ENCODE measurements at places on chromosomes 4 and X.

- DNase-seq, result no peak
Measured at GRCh38 chr4:173001571-173001970, 167.0 kb upstream of the GALNT7 start.

- DNase-seq, result no peak
Measured at GRCh38 chr4:137361756-137362470, 170.4 kb downstream of the PCDH18 start.

- no peak for DNase-seq
Measured at GRCh38 chrX:830532-830931, 199.9 kb downstream of the SHOX start.

- DNase-seq, result no peak
Measured at GRCh38 chr4:143294710-143295275, 41.9 kb upstream of the GAB1 start.

DNA sequence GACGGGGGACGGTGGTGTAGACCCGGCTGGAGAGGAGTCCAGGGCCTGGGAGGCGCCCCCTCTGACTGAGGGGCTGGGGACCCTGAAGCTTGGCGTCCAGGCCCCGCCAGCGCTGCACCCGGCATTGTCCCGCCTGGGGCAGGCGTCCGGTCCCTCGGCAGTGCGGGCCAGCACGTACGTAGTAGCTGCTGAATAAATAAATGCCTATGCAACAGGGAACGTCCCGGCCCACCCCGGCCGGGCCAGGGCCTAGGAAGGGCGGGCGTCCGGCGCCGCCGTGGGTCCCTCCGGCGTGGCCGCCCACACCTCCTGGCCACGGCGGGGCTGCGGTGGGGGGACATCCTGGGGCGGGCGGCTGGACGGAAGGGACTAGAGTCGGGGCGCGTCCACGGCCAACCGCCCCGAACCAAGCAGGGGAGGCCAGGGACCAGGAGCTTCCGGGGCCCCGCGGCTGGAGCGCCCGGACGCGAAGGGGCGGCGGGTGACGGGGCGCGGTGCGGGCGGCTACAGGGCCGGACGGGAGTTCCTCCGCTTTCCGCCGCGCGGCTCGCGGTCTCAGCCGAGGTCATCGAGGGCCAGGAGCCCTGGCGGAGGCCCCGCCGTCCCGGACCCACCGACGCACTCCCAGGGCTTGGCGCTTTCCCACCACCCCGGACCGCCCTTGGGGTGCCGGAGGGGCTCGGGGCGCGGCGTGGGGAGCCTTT, 886 bp upstream of the WWC2 start:
- no peak for DNase-seq

- DNase-seq, result no peak
Measured at GRCh38 chrX:38868941-38869401, 67.7 kb downstream of the MID1IP1 start.

DNA sequence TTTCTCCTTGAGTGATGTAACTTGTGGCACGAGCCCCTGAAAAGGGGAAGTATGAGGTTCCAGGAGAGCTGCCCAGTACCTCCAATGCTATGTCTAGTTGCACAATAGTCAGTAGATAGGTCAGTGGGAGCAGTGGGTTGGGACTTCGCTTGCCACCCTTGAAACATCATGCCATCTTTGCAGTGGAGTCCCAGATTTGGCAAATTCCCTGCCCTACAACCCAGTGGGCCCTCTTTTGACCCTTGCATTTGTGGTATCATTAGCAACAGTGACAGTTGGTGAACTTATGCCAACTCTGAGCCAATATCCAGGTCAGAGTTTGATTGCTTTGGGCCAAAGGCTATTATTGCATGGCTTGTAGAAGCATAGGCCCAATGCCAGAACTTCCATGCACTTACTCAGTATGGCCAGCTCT, 12.3 kb downstream of the FHL1 start:
- DNase-seq, result no peak

GRCh38 chrX:43835559-43835958, 46.7 kb downstream of the MAOB start:
- no peak for DNase-seq

GRCh38 chr4:91427171-91427570, 876.6 kb upstream of the GRID2 start:
- no peak for DNase-seq

GRCh38 chr4:31784558-31784957, 1064.4 kb downstream of the PCDH7 start:
- no peak for DNase-seq

GRCh38 chrX:151977923-151978322, 3.4 kb upstream of the GABRE start:
- no peak for DNase-seq

GRCh38 chr4:36549252-36549651, 267.8 kb downstream of the DTHD1 start:
- DNase-seq, result no peak

DNA sequence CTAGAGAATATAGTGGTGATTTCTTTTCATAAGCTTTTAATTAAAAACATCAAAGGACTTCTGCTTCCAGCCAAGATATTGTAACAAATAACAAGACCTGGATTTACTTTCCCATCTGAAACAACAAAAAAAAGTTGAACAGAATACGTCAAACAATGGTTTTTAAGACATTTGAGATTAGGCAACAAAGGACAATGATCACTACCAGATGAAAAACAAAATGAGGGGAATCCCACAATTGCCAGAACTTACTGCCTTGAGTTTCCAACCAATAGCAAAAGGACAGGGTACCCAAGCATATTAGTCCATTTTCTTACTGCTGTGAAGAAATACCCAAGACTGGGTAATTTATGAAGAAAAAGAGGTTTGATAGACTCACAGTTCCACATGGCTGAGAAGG, 341.4 kb upstream of the INTU start:
- DNase-seq, result no peak

Data from stimulated activated CD4-positive, alpha-beta T cell treated with anti-CD3 and anti-CD28 coated beads, Interleukin-4, amount 100 ng/mL, for 4 hours (primary cell).